ENCODE measurements at places on chromosomes 16 and 17.

DNA sequence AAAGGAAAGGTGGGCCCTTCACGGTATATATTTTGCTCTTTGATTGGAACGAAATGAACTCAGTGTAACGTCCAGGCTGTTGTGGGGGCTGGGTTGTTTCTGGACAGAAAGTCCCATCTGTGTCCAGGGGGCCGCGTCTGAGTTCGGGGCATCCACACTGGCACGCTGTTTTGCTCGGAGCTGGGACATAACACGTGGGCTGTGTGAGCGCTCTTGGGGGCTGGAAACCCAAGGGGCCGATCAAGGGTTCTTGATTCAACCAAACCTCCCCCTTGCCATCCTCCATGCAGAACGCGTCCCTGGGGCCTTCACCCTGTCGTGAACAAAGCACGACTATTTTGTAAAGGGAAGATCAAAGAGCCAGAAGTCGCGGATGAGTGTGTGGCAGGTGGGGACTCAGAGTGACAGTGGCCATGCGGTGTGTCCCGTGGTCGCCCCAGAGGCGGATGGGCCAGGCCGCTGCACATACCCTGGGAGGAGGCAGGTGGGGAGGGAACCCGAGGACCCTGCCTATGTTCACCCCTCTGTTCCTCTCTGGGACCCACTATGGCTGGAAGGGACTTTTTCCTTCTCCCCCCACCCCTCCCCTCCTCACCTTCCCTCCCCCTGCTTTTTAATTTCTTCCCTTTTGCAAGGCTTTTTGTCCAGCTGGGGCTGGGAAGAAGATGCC, 387.2 kb downstream of the SEC14L1 start:
- no peak for DNase-seq

- no peak for DNase-seq
These were observed 1.2 kb downstream of the RFFL start for GRCh38 chr17:35062308-35062707.

- no peak for DNase-seq
These were observed 18.7 kb downstream of the VAT1L start for GRCh38 chr16:77807021-77807420.

DNA sequence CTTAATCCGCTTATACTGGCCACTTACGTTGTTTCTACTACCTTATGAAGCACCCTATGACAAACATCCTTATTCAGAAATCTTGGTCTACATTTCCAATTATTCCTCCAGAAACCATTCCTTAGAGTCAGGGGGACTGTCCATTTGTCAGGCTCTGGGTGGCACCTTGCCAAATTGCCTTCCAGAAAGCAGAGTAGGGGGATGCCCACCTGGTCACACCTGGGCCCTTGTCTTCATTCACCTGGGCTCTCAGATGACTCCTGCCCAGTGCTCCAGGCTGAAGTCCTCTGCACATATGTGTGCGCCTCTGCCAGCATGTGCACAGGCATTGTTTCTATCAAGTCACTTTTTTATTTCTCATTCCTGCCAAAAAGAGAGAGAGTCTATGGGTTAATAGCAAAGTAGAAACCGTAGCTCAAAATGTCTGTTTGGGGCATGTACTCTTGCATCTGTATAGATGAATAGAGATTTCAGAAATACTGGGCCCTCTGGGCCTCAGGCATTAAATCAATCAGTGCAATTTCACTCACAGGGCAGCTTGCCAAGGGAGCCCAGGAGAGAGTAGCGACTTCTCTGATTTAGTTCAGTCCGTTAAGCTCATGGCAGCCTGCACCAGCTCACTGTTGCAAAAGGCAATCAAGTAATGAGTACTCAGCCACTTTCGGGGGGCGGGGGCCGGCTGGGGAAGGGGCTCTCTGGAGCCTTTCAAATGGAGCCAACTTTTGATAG, 104.7 kb downstream of the SOCS1 start:
- no peak for DNase-seq
